T47D (cell line): ENCODE measurements at places on chromosomes 5 and 9.
A peak's percentile ranks its signal among the peaks of the same experiment; 100 is the strongest.

DNA sequence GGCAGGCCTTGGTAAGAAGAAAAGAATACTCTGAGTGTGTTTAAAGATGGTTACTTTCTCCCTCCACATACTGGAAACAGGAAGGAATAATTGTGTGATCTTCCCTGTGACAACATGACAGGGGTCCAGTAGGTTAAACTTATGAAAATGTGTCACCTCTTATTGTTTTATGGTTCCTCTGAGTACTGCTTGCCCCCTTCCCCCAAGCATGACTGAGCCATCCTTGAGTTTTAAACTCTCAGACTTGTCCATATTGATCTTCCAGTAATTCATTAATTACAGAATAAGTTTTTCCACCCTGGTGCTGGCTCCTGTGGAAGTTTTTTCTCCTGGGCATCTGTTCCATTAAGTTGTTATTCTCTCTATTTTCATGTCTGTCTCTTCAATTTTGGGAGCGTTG is 95.8 kb downstream of the CNTLN start:
- no peak for DNase-seq

DNA sequence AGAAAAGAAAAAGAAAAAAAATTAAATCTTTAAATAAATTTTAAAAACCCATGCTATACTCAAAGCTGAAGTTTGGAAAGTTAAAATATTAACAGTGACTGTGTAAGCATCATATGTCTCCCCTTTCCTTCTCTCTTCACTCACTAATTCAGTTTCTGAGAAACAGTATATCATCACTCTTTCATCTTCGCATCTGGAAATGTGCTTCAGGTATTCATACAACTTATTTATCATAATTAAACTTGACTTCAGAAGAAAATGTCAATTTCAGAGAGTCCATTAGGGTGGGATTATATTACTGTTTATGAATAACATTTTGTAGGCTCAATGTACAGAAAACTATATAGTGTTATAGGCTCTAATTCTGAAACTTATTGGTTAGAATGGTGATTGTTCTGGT is 29.3 kb upstream of the TARS1 start:
- DNase-seq: no peak

GRCh38 chr5:68657055-68657961 is 436.5 kb upstream of the SLC30A5 start:
- DNase-seq: no peak

- no peak for DNase-seq
Observed at GRCh38 chr5:41736641-41737040, 133.6 kb downstream of the OXCT1 start.

DNA sequence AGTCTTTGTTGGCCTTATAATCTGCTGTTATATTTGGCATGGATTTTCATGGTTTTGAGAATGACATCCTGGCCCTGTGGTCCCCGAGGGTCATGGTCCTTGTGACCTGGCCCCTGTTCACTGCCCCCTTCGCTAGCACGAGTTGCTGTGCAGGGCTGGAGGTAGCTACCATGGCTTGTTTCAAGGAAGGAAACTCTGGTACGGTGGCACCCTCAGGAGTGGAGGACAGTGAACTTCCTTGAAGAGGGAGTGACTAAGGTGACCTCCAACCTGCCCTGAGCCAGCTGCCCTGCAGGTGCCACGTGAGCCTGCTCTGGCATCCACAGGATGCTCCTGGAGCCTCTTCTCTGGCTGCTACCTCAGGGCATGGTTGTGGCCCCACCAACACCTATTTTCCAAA is 62.1 kb downstream of the MTAP start:
- no peak for DNase-seq

- DNase-seq: no peak
Observed at GRCh38 chr5:1792842-1793266, 6.8 kb downstream of the MRPL36 start.

DNA sequence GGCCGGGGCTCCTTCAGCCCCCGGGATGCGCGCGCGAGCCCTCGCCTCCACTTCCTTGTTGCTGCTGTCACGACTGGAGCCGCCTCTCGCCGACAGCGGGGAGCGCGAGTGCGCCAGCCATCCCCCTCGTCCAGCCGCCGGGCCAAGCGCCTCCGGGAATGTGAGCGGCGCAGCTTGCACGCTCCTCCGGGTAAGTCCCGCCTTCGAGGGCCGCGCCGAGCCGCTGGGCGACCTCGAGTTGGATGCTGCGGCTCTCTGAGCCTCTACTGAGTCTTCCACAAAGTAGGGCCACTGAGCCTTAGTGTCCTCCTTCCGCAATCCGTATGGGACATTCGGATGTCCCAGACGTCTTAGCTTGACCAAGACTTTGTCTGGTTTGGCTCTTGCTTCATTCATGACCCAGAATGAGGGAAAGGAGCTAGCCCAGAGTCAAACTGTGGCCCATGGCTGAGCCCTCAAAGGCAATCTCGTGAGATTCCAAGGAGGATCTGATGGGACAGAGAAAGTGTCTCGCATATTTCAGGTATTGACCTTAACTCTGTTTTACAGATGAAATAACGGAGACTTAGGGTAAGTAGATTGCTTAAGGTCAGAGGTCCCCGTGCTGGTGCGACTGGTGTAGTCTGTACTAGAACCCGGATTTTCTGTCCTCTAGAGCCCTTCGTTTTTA is 586 bp downstream of the HMGXB3 start:
- DNase-seq: no peak

DNA sequence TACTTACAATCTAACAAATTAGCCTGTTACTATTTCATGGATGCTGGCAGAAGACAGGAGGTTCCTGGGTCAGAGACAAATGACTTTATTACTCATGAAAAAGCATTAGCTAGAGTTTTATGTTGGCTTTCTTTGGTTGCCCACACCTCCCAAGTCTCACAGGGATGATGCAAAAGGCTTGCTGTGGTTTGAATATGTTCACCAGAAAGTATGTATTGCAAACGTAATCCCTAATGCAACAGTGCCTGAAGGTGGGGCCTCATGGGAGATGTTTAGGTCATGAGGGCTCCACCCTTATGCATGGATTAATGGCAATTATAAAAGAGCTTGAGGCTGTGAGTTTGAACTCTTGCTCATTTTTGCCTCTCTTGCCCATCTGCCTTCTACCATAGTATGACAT is 28.5 kb downstream of the DPYSL3 start:
- DNase-seq: no peak

DNA sequence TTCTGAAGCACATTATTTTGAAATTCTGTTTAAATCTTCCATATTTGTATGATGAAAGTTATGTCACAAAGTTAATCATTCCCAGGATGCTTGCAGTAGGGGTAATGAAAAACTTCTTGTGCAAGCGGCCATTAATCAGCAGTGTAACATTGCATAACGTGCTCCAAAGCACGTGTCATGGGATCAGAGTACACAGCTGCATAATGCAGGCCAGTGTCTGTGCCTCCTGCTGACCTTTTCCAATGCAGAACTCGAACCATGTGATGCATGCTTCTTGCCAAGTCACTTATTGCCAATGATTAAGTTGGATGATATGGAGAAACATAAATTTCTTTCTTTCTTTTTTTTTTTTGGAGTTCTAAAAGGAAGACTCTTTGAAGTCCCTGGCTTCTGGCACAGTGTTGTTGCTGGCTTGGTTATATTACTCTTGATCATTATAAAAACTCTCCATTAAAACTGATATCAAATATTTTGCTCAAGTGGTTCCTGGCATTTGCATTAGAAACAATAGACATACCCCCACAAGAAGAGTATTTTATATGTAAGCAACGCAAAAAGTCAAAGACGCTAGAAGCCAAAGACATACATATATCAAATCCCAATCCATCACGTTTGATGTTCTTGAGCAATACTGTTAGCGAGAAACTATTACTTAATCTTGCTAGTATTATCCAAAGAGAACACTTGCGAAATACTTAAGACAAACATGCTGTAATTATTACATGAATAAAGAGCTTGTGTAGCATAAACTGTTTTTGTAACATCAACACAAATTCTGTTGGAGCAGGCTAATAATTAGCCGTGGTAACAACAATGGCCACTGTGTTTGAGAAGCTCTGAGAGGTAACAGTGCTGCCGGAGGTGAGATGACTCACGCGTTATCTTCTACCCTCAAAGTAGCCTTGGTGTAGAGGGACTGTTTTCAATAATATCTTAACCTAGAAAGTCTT is 164.2 kb downstream of the AUH start:
- no peak for DNase-seq

DNA sequence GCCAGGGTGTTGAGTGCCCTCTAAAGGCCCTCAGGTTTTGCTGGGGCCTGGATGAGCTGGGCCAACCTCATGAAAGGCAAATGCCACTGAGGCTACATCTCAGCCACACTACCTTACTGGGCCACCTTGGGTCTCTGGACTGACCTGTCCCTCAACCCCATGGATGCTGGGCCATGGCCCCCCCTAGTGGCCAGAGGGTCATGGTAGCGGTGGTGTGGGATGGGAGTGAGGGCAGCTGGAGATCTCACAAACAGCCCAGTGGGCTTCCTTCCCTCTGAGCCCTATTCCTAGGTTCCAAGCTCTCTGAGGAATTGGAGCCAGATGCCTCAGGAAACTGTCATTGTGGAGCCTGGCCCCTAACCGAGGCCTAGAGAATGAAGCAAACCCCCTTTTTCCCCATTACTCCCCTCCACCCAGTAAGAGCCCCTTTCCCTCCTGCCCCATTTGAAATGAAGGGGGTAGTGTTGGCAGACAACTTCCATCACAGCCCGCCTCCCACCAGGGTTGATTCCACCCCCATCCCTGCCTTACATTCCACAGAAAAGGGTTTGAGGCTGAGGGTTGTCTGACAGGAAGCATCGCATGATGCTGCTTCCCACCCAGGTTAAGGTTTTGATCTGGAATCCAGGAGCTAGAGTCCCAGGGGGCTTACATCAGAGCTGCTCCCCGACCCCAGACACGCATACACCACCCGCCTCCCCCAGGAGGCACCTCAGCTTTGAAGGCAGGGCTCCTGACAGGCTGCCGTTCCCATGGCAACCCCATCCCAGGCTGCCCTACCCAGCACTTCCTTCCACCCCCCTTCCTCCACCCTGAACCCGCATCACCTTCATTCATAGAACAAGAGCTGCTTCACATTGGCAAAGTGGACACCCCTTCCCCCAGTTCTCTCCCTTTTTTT is 63.9 kb downstream of the PCDH1 start:
- DNase-seq: peak; percentile 58

DNA sequence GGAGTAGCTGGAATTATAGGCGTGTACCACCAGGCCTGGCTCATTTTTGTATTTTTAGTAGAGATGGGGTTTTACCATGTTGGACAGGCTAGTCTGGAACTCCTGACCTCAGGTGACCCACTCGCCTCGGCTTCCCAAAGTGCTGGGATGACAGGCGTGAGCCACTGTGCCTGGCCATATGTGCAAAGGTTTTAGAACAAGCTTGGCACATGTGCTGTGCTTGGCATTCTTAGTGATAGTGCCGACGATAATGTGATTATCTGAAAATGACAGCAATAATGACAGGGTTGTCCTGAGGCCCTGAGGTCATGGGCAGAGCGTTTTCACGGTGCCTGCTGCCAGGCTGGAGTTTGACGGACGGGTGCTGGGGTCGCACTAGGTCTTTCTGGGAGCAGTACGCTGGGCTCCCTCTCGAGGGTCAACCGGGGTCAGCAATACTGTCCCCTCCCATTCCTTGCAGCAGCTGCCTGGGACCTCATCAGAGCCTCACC is 42.6 kb downstream of the HMCN2 start:
- DNase-seq: no peak

DNA sequence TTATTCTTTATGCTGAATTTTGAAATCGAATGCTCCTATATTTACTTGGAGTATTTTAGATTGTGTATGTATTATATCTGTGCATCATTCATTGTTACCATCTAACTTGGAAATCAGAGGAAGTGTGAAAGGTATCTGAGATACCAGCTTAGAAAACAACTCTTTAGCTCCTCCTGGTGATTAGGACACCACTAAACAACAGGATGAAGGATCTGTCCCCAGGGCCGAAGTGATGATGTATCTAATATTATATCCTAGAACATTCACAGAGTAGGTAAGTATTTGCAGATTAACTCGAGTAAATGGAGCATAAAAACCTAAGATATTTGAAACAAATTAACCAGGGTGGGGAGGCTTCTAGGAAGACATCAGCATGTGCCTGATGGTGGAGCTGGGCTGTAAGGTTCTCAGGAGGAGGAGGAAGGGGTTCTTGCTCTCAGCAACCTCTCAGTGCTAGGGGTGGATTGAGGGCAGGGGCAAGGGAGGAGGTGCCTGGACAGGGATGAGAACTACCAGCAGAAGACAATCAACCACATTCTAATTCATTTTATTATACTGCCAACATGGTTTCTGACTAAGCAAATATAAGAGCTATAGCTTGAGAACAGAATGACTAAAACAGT is 2.6 kb upstream of the NFIL3 start:
- peak; percentile 64 for DNase-seq

GRCh38 chr5:149358294-149358651 is 427 bp downstream of the PCYOX1L start:
- DNase-seq: peak; percentile 20

DNA sequence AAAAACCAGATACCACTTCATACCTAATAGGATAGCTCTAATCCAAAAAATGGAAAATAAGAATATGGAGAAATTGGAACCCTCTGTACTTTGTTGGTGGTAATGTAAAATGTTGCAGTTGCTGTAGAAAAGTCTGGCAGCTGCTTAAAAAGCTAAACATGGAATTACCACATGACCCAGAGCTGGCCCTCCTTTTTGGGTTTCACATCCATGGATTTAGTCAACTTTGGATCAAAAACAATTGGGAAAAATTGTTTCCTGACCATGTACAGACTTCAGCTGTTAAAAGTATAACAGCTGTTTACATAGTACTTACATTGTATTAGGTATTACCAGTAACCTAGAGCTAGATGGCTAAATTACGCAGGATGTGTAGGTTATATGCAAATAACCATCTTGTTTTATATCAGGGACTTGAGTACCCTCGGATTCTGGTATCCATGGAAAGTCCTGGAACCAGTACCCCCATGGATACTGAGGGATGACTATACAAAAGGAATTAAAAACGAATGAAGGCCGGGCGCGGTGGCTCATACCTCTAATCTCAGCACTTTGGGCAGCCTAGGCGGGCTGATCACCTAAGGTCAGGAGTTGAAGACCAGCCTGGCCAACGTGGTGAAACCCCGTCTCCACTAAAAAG is 15.8 kb downstream of the DNAJA1 start:
- no peak for DNase-seq

DNA sequence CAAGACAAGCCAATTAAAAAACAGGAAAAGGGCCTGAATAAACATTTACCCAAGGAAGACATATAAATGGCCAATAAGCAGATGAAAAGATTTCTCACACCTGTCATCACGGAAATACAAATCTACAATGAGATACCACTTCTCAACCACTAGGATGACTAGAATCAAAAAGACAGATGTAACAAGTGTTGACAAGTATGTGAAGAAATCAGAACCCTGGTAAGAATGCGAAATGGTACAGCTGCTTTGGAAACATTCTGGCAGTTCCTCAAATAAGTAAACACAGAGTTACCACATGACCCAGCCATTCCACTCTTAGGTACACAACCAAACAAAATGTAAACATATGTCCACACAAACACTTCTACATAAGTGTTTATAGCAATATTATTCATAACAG is 32.5 kb downstream of the LEAP2 start:
- DNase-seq: peak; percentile 7
